ENCODE measurements at places on chromosomes 13 and 19. TPM values are rescaled to one million over a fixed set of nuclear protein-coding genes. Genes with fewer than 3 reads are reported as not detected.
A peak's percentile ranks its signal among the peaks of the same experiment; 100 is the strongest.

- H3K27me3 ChIP-seq: peaks cover 9% of the 10 kb centered on the region
- H3K36me3 ChIP-seq: no peaks in the 10 kb centered on the region
- no peak overlapping the region for H3K27ac ChIP-seq
- DNase-seq: no peak
- peaks cover 12% of the 10 kb centered on the region for H3K4me1 ChIP-seq
These were observed 22.4 kb downstream of the PRR12 start for GRCh38 chr19:49613374-49613773.

SHISA7 gene
- total RNA-seq: 3.2 TPM

ZNF524 gene
- total RNA-seq: 6.7 TPM

DNA sequence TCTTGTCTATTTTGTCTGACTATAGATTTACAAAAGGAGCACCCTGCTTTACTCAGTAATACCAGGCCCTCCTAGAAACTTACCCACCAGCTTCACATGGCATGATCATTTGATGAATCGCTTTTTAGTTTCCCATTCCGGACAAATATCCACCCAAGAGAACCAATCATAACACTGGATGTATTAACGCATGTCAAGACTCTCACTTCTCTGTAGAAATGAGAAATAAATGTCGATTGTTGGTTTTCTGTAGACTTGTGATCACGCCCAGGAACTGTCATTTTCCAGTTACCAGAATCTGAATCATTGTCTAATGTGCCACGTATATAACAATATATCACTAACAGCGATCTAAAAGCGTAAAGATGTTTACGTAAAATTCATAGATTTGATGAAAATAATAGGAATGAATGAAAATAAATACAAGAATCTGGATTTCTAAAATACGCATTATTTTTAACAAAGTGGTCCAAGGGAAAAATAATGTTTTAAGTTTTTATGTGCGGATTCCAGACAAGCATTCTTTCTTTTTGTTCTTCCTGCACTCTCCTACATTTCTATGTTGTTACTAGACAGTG lies 14.0 kb downstream of the CDX2 start:
- no peak for DNase-seq
- no peaks in the 10 kb centered on the region for H3K4me1 ChIP-seq
- H3K4me3 ChIP-seq: no peak overlapping the region
- H3K27ac ChIP-seq: no peak overlapping the region
- no peaks in the 10 kb centered on the region for H3K36me3 ChIP-seq
- H3K27me3 ChIP-seq: peaks cover 37% of the 10 kb centered on the region

GRCh38 chr13:95176611-95177259 lies 124.5 kb downstream of the ABCC4 start:
- peaks cover 3% of the 10 kb centered on the region for H3K4me1 ChIP-seq
- H3K27ac ChIP-seq: no peak overlapping the region
- no peak for DNase-seq
- H3K27me3 ChIP-seq: no peaks in the 10 kb centered on the region
- no peaks in the 10 kb centered on the region for H3K36me3 ChIP-seq
- no peak overlapping the region for H3K4me3 ChIP-seq

THOP1 gene
- 64.0 TPM for total RNA-seq

DNA sequence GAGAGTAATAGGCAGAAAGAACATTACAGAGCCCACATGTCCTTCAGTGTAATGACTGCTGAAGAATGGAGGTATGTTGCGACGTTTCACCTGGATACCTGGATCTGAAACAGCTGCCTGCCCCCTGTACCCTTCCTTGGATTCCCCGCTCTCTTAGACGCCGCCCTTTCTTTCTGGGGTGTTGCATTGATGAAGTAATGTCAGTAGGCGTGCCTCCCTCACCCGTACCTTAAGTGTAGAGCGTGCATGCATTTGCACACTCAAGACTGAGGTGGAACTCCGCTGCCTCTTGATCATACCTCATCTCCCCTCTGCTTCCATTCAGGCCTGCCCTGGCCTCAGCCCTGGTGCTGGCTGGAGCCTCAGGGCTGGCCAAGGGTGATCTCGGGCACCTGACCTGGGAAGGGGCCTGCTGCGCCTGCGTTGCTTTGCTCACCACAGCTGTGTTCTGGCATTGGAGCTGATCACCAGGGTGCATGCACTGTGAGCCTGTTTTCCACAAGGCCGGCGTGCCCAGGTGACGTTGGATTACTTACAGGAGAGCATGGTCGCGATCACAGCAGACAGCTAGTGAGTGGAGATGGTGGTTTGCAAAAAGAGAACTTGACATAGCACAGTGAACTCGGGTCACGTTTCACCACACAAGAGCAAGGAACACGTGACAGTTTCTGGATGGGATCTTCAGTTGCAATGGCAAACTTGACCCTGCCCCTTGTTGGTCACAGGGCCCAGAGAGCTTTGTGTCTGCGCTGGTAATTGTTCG lies 99.0 kb downstream of the ARHGEF7 start:
- H3K27ac ChIP-seq: peak overlapping the region; percentile 71
- peaks cover 67% of the 10 kb centered on the region for H3K4me1 ChIP-seq
- no peak for DNase-seq
- H3K27me3 ChIP-seq: peaks cover 5% of the 10 kb centered on the region

DNA sequence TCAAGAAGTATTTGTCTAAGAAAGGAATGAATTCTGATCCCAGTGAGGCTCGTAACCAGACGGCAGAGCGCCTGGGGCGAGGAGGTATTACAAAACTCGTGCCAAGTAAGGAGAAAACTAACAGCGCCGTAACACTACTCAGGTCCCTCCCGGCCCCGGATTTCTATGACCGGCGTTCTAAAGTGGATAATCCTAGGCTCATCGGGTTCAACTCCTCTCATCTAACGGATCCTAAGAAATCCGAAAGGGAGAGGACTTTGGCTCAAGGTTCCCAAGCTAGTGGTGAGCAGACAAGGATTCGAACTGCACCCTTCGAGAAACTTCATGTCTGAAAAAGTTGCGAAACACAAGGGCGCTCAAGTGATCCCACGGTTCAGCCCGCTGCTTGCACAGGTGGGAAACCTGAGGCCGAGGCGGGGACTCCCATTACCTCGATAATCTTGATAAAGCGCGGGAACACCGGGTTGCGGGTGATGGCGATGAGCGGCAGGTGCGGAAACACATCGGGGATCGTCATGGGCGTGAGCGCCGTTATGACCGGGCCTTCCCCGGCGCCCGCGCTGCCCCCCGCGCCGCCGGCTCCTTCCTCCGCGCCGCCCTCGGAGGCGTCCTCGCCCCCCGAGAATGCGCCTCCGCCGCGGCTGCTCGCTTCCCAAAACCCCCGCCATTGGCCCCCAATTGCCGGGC lies 529 bp downstream of the LONP1 start:
- no peaks in the 10 kb centered on the region for H3K36me3 ChIP-seq
- peaks cover 13% of the 10 kb centered on the region for H3K4me1 ChIP-seq
- no peak for DNase-seq
- peaks cover 6% of the 10 kb centered on the region for H3K27me3 ChIP-seq
- H3K4me3 ChIP-seq: peak overlapping the region; percentile 87
- H3K27ac ChIP-seq: peak overlapping the region; percentile 87

- DNase-seq: no peak
- no peak overlapping the region for H3K27ac ChIP-seq
- H3K4me3 ChIP-seq: no peak overlapping the region
- H3K27me3 ChIP-seq: no peaks in the 10 kb centered on the region
- peaks cover 9% of the 10 kb centered on the region for H3K36me3 ChIP-seq
These were observed 71.1 kb downstream of the CBY2 start for GRCh38 chr13:45773236-45773635.

DNA sequence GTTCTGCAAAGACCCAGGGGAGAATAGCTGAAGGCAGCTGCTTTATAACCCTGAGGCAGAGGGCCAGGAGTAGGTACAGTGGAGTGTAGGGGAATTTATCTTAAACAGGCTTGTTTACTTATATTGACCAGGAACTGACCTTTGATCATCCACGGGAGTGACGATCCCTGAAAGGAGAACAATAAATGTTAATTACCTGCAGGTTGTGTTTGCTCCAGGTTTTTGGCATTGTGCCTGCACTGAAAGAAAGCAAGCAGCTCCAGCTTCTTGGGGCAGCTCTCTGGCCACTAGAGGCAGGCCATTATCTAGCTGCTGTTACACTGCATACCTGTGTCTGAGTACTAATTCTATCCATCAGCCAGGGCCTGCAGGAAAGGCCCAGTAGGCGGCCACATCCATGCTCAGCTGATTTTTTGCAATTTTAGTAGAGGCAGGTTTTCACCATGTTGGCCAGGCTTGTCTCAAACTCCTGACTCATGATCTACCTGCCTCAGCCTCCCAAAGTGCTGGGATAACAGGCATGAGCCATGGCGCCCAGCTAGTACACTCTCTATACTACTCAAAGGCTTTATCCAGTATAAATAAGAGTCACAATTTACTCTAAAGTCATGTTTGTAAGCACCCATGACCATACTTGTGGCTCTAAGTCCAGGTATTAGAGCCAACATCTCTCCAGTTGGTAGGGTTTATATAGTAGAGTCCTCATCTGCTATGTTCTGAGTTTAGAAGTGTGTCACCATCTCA lies 8.5 kb upstream of the ZNF91 start:
- no peak overlapping the region for H3K4me3 ChIP-seq
- no peaks in the 10 kb centered on the region for H3K4me1 ChIP-seq
- H3K27me3 ChIP-seq: peaks cover 7% of the 10 kb centered on the region
- peaks cover 23% of the 10 kb centered on the region for H3K36me3 ChIP-seq
- no peak overlapping the region for H3K27ac ChIP-seq

GRCh38 chr13:109569958-109570711 lies 216.2 kb downstream of the IRS2 start:
- H3K4me1 ChIP-seq: no peaks in the 10 kb centered on the region
- H3K36me3 ChIP-seq: no peaks in the 10 kb centered on the region
- DNase-seq: no peak
- no peak overlapping the region for H3K27ac ChIP-seq

- no peaks in the 10 kb centered on the region for H3K4me1 ChIP-seq
- peak overlapping the region; percentile 62 for H3K27ac ChIP-seq
- peaks cover 10% of the 10 kb centered on the region for H3K27me3 ChIP-seq
- H3K4me3 ChIP-seq: peak overlapping the region; percentile 84
These were observed 5.4 kb upstream of the TRIM28 start for GRCh38 chr19:58538257-58539168.

DNA sequence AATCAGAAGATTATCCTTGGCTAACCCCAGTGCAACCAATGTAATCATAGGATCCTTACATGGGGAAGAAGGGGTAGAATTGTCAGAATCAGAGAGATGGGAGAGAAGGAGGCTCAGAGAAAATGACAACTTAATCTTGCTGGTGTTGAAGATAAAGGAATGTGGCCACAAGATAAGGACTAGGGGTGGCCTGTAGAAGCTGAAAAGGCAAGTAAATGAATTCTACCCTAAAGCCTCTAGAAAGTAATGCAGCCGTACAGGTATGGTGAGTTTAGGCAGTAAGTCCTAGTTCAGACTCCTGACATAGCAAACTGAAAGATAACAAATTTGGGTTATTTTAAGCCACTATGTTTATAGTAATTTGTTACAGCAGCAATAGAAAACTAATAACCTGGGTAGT lies 718.5 kb downstream of the SLITRK6 start:
- no peak overlapping the region for H3K27ac ChIP-seq
- H3K4me1 ChIP-seq: no peaks in the 10 kb centered on the region
- H3K36me3 ChIP-seq: no peaks in the 10 kb centered on the region
- H3K27me3 ChIP-seq: no peaks in the 10 kb centered on the region
- H3K4me3 ChIP-seq: no peak overlapping the region

DNA sequence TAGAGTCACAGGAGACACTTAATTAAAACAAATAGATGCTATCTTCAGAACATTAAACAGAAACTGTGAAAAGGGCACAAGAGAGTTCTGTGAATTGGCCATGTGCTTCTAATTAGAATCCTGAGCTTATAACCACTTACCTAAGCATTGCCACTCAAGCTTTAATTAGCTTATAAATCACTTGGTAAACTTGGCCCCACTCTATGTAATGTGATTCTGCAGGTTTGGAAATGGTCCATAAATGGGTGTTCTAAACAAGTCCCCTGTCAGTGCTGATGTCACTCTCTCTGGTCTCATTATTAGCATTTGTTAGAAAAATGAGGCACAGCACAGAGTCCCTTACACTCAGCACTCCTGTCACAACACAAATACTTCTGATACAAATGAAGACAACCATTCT lies 18.0 kb downstream of the ZNF91 start:
- no peak for DNase-seq
- H3K27me3 ChIP-seq: peaks cover 4% of the 10 kb centered on the region
- H3K36me3 ChIP-seq: peaks cover 34% of the 10 kb centered on the region
- H3K27ac ChIP-seq: peak overlapping the region; percentile 44
- peaks cover 15% of the 10 kb centered on the region for H3K4me1 ChIP-seq

GRCh38 chr19:35558400-35559280 lies 4.8 kb downstream of the ATP4A start:
- peaks cover 16% of the 10 kb centered on the region for H3K27me3 ChIP-seq
- H3K27ac ChIP-seq: no peak overlapping the region
- DNase-seq: no peak
- H3K4me3 ChIP-seq: no peak overlapping the region

GRCh38 chr13:28820099-28821051 lies at the start of gene MTUS2:
TSS of gene MTUS2 (plus strand) at chr13:28820339.
- no peak for DNase-seq
- peak within 1 kb of the TSS; percentile 84 for H3K4me3 ChIP-seq
- peaks cover 6% of the 10 kb centered on the region for H3K4me1 ChIP-seq
- H3K36me3 ChIP-seq: peaks cover 8% of the 10 kb centered on the region

CADM4 gene
- total RNA-seq: 52.4 TPM

GRCh38 chr13:24147570-24147963 lies 13.0 kb upstream of the SPATA13 start:
- H3K36me3 ChIP-seq: no peaks in the 10 kb centered on the region
- DNase-seq: no peak
- no peaks in the 10 kb centered on the region for H3K4me1 ChIP-seq
- no peak overlapping the region for H3K27ac ChIP-seq

ETV2 gene
- total RNA-seq: 1.3 TPM

STK11 gene
- 48.2 TPM for total RNA-seq

CRYL1 gene
- total RNA-seq: 1.1 TPM

GRCh38 chr13:52127783-52128702 lies 830 bp downstream of the NEK5 start:
- DNase-seq: peak; percentile 43
- H3K4me3 ChIP-seq: peak overlapping the region; percentile 89
- H3K27ac ChIP-seq: no peak overlapping the region
- H3K36me3 ChIP-seq: peaks cover 12% of the 10 kb centered on the region
- peaks cover 5% of the 10 kb centered on the region for H3K4me1 ChIP-seq

DNA sequence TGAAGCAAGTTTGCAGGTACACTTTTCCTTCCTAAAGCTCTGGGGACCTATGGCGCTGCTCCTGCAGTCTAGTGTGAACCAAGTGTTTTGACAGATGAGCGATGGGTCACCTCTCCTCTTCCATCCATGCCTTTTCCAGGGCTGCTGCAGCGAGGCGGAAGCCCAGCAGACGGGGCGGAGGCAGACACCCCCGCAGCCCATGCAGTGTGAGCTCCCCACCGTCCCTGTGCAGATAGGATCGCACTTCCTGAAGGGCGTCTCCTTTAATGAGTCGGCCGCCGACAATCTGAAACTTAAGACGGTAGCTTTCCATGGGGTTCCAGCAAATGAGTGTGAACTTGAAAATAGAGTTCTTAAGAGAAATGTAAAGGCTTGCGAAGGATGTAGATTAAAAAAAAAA lies 37.1 kb upstream of the GPI start:
- peaks cover 6% of the 10 kb centered on the region for H3K36me3 ChIP-seq
- peaks cover 7% of the 10 kb centered on the region for H3K27me3 ChIP-seq
- no peak overlapping the region for H3K27ac ChIP-seq

- no peaks in the 10 kb centered on the region for H3K36me3 ChIP-seq
- H3K4me1 ChIP-seq: peaks cover 10% of the 10 kb centered on the region
- no peak overlapping the region for H3K27ac ChIP-seq
- no peak for DNase-seq
These were observed 234.0 kb downstream of the B3GLCT start for GRCh38 chr13:31433746-31434145.

- H3K36me3 ChIP-seq: peaks cover 15% of the 10 kb centered on the region
- DNase-seq: peak; percentile 43
- no peak overlapping the region for H3K27ac ChIP-seq
- H3K4me1 ChIP-seq: peaks cover 12% of the 10 kb centered on the region
These were observed 569 bp upstream of the MCF2L start for GRCh38 chr13:112968380-112968909.

Data from glutamatergic neuron (in vitro differentiated cells).